Stimulated activated CD4-positive, alpha-beta T cell treated with anti-CD3 and anti-CD28 coated beads, TNF-alpha, amount 100 ng/mL, for 48 hours (primary cell): ENCODE measurements at places on chromosomes 6 and 20.

DNA sequence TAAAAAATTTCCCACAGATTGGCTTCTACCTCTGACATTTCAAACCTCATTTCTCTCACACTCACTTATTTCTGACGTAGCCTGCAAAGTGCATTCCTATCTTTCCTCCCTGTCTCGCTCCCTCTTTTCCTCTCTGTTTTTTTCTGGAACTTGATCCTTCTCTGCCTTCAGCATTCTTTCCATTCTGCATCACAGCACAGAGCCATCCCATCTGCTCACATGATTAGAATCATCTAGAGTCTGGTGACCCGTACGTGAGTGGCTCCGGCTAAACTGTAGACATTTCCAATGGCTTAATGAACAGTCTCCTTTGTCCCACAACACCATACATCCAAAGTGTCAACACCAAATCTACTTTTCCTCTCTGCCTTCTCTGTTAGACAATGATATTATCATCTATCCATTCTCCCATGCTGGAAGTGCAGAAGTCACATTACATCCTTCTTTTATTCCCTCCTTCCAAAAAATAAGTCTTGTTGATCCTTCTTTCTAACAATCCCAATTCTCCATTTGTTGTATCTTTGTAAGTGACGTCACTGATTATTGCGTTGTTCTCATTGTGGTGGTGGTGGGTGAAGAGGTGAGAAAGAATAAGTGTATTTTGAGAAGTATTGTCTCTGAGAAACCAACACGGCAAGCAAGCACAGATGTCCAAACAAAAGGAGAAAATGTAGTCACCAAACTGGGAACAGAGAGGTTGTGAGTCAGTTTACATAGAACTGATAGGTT lies 41.6 kb downstream of the OPRM1 start:
- DNase-seq, result no peak

DNA sequence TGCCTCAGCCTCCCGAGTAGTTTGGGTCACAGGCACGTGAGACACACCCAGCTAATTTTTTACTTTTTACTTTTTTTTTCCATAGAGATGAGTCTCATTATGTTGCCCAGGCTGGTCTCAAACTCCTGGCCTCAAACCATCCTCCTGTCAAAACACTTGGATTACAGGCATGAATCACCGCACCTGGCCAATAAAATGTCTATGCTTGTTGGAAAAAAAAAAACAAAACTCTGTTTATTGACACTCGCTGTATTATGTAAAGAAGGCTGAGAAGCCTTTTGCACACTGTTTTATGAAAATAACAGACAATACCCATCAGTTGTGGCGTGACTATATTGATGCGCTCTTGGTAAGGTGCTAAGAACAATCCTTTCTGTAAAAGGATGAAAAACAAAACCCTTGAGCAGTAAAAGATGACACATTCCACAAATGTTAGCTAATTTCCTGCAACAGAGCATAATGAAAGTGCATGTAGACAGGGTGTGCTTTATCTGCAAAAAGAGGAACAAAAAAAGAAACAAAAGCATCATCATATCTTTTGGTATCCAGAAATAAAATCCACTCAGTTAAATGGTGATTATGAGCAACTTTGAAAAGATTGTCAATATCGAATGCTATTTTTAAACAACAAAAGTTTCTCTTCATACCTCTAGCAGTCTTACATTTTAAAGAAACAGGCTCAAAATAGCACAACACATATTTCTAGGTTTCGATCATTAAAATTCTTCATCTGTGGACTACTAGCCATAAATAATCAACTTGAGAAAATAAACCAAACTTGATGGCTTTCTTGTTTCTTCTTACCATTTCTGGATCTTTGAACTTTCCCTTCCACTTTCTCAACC lies 108.3 kb upstream of the PHACTR1 start:
- no peak for DNase-seq

GRCh38 chr6:56840467-56841380 lies 114.2 kb upstream of the BEND6 start:
- DNase-seq, result no peak

GRCh38 chr20:38604873-38605303 lies 3.3 kb downstream of the ARHGAP40 start:
- DNase-seq, result no peak

DNA sequence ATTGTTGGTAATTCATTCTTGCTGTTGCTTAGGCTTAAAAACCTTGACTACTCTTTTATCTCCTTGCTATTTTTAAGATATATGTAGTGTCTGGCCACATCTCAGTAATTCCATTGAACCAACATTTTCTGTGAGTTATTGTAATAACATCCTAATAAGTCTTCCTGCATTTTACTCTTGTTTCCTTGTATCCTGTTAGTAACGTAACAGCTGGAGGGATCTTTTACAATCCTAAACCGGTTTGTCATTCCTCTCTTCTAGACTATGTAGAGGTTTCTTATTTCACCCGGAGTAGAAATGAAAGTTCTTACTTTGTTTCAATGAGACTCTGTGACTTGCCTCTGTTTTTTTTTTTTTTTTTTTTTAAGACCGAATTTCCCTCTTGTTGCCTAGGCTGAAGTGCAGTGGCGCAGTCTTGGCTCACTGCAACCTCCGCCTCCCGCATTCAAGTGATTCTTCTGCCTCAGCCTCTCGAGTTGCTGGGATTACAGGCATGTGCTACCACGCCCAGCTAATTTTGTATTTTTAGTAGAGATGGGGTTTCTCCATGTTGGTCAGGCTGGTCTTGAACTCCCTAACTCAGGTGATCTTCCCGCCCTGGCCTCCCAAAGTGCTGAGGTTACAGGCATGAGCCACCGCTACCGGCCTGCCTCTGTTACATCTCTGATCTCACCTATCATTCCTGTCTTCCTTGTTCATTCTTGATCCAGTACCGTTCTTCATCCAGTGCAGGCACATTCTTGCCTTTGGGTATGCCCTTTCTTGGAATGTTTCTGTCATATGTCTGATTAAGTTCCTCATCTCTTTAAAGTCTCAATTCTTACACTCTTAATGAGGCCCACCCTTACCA lies 44.7 kb downstream of the NCOA3 start:
- DNase-seq, result no peak

DNA sequence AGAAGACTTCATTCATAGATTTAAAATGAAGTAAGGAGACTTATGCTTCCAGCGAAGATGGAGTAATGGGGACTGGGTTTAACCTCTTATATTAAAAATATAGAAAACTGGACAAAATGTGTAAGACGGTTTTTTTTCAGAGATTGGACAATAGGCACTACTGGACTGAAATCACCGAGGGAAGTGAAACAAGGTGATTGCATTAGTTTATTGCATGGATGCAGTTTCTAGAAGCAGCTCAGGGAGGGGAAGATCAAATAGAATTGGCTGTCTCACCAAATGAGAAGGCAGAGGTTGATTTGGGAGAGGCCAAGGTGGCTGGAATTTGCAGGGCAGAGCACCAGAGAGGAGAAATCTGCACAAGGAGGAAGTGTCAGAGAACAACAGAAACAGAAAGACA lies 162.6 kb downstream of the DNAH8 start:
- DNase-seq, result no peak

GRCh38 chr6:147653631-147654030 lies 145.1 kb downstream of the SAMD5 start:
- DNase-seq, result no peak

- no peak for DNase-seq
These were observed 66.4 kb downstream of the PKHD1 start for GRCh38 chr6:52020945-52021570.

GRCh38 chr6:107075951-107076381 lies 39.3 kb downstream of the BEND3 start:
- no peak for DNase-seq

GRCh38 chr6:56656466-56656865 lies 13.8 kb upstream of the DST start:
- DNase-seq, result no peak

GRCh38 chr6:109238396-109238795 lies 143.1 kb downstream of the CEP57L1 start:
- DNase-seq, result no peak

- DNase-seq, result no peak
These were observed 40.4 kb downstream of the UNC5CL start for GRCh38 chr6:40998661-40999060.

DNA sequence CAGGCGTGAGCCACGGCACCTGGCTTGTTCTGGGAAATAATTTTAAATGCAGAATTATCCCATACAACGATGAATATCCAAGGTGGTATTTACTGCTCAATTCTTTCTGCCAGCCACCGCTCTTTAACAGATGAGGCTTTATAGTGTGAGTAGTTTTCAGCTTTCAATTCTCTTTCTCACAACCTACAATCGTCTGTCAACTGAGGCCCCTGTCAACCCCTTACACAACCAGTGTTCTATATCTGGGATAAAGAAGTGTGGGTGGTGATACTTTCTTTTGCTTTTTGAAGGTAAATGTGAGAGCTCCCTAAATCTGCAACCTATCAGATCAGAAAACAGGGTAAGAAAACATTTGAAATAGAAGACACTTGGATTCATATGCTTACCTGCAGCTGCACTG lies 22.5 kb downstream of the STAU1 start:
- DNase-seq, result no peak

DNA sequence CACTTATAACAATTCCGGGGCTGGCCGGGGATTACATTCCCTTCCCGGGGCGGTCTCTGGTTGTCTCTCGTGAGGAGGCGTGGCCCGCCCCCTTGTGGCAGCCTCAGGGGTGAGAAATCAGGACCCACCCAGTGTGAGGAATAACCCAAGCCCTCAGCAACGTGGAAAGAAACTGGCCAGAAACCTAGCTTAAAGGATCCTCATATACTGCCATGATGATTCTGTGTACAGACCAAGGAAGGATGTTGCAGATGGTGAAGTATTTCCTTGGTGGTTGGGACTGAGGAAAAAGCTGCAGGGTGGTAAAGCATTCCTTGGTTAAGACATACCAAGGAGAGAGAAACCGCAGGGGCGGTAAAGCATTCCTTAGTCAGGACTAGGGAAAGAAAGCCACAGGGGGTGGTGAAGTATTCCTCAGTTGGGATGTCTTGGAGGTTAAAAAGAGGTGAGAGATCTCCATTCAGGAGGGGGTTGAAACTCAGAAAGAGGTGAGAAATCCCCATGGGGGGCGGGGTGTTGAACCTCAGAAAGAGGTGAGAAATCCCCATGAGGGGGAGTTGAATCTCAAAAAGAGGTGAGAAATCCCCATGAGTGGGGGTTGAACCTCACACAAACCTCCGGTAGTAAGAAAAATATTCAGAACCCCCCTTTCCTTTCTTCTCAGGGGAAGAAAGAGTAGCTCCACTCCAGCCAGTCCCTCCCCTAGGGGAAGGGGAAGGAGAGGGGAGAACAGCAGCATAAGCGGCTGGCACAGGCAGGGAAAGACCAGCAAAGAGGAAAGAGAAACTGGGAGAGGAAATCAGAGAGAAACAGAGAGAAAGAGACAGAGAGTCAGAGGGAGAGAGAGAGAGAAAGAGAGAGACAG lies 238.1 kb downstream of the RNGTT start:
- DNase-seq, result no peak

- DNase-seq, result no peak
These were observed 146.5 kb downstream of the CDKAL1 start for GRCh38 chr6:20680697-20681165.

DNA sequence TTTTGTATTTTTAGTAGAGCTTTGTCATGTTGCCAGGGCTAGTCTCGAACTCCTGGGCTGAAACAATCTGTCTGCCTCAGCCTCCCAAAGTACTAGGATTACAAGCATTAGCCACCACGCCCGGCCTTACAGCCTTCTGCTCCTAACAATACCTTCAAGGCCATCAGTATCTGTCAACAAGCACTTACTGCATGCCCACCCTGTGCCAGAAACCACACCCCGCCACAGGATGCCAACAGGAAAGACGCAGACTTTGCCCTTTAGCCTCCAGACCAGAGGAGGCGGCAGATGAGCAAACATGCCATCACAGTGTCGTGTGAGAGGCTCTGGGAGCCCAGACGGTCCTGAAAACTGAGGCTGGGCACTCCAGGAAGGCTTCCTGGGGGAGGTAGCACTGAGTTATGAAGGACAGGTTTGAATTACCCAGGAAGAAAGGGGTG lies 34.7 kb upstream of the TGM3 start:
- DNase-seq, result no peak

GRCh38 chr20:48745330-48745729 lies 82.5 kb downstream of the PREX1 start:
- DNase-seq, result no peak

- no peak for DNase-seq
These were observed 40.3 kb downstream of the SEC63 start for GRCh38 chr6:107917451-107918375.

- DNase-seq, result no peak
These were observed 27.1 kb upstream of the SYNCRIP start for GRCh38 chr6:85669735-85670194.

DNA sequence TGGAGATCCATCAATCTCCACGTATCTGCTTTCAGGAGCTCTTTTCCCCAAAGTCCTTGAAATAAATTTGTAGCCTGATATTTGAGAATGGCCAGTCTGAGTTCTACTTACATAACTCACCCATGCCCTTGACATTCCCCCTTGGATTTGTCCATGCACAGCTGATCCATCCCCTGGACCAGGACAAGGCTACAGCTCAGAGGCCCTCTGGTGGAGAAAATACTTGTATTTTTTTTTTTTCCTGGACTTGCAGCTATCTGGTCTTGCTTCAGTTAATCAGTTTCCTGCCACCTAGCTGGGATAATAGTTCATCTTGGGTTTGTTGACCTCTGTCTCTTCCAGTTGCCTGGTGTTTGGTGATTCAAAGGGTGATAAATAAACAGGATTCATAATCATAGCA lies 467.6 kb downstream of the DHX35 start:
- DNase-seq, result no peak

DNA sequence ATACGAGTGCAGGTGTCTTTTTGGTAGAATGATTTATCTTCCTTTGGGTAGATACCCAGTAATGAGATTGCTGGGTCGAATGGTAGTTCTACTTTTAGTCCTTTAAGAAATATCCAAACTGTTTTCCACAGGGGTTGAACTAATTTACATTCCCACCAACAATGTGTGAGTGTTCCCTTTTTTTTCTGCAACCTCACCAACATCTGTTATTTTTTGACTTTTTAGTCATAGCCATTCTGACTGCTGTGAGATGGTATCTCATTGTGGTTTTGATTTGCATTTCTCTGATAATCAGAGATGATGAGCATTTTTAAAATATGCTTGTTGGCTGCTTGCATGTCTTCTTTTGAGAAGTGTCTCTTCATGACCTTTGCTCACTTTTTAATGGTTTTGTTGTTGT lies 1.9 kb upstream of the ZNF831 start:
- no peak for DNase-seq

GRCh38 chr20:36992802-36993334 lies 41.4 kb upstream of the SAMHD1 start:
- no peak for DNase-seq

DNA sequence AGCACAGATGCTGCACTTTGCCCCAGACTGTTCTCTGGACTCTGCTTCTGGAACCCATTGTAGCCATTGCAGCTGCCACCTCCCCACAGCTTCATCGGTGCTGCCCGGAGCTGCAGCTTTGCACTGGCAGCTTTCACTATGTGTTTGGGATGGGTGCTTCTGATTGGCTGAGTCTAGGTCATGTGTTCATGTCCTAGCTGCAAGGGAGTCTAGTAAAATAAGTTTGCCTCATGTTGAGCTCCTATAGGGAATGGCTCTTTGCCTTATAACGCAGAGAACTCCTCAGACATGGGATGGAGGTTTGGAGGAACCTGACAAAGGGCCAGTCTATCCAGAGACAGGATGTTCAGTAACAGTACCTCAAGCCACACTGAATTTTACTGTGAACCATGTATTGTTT lies 268.0 kb downstream of the BMP7 start:
- DNase-seq, result no peak

- no peak for DNase-seq
These were observed 10.4 kb downstream of the TGM6 start for GRCh38 chr20:2390951-2391675.

- DNase-seq, result no peak
These were observed 103.0 kb downstream of the ZFAND3 start for GRCh38 chr6:37922563-37922962.

- no peak for DNase-seq
These were observed 133.9 kb downstream of the TIAM2 start for GRCh38 chr6:155128977-155129376.

- no peak for DNase-seq
These were observed 568.2 kb downstream of the MAFB start for GRCh38 chr20:40120827-40121226.
